ENCODE measurements at places on chromosomes 3 and 15. TPM values are rescaled to one million over a fixed set of nuclear protein-coding genes. Genes with fewer than 3 reads are reported as not detected.

P2RY13 gene
- not detected for total RNA-seq

ADAMTSL3 gene
- total RNA-seq: 0.10 TPM

ATP8B4 gene
- not detected for total RNA-seq

SLC22A13 gene
- total RNA-seq: not detected

PLSCR2 gene
- total RNA-seq: not detected

CFAP161 gene
- total RNA-seq: not detected

CPNE9 gene
- 0.80 TPM for total RNA-seq

BFSP2 gene
- total RNA-seq: not detected

All from G401 (cell line).